ENCODE measurements at places on chromosomes 3 and 15.
A peak's percentile ranks its signal among the peaks of the same experiment; 100 is the strongest.

DNA sequence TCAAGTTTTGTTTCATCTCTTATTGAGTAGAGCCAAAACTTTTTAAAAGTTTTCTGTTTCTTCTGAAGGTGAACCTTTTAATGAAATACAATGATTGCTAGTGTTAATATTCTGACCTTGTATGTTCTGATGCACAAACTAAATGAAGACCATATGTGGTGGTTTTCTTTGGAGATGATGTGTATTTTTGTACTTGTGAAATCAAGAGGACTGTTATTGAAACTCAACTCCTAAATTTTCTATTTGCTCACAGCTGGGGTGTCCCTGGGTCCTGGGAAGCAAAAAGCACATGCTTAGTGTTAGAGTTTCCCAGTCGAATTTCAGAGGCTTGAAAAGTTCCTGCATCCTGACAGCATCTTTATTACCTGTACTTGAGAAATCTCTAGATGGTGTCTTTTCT lies 1185.8 kb upstream of the ALCAM start:
- DNase-seq, result no peak

DNA sequence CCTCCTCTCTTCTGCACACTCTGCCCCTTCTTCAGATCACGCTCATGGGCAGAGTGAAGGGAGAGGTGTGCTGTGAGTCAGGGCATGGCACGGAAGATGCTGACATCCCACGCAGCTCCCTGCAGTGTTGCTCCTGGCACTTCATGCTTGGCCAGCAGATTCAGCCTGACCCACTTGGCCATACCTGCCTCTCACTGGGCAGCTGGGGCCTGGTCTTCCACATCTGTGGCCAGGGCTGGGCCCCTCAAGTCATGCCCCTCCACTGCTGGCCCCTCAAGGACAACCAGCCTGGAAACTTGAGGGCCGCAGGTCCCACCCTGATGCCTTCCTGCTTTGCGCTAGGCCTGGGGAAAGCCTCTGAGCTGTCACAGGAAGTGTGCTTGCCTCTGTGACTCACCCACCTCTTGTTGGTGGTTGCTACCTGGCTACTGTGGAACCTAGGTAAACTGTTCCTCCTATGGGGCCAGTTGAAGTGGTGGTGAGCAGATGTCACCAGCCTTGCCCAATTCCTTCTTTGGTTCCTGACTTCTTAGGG lies 48.7 kb downstream of the BSN start:
- DNase-seq, result peak; percentile 62

DNA sequence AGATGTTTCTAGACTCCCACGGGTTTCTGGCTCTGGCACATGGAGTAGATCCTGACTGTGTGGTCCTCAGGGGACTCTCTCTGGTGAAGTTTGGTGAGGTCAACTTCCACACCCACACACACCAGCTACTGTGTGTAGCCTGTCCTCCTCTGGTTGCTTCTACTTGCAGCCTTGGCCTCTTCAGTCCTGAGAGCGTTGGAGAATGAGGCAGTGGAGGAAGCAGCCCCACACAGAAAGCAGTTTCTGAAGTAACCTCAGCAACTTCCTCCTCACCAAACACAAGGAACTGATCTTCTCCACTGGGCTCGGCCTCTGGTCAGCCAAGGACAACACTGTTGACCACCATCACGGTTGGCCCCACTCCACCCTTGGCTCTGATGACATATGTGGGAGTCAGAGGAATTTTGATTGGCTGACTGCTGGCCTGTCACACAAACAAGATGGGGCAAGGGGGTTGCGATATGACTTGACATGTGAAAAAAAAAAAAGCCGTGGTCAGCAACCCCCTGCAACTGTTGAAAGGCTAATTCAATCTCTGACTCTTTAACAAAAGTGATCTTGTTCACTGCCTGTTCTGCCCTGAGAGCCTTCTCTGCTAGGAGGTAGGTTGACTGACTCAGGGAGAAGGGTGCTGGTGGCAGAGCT lies 19.6 kb downstream of the CD86 start:
- no peak for DNase-seq

GRCh38 chr3:54836871-54837270 lies 91.0 kb downstream of the LRTM1 start:
- DNase-seq, result no peak

DNA sequence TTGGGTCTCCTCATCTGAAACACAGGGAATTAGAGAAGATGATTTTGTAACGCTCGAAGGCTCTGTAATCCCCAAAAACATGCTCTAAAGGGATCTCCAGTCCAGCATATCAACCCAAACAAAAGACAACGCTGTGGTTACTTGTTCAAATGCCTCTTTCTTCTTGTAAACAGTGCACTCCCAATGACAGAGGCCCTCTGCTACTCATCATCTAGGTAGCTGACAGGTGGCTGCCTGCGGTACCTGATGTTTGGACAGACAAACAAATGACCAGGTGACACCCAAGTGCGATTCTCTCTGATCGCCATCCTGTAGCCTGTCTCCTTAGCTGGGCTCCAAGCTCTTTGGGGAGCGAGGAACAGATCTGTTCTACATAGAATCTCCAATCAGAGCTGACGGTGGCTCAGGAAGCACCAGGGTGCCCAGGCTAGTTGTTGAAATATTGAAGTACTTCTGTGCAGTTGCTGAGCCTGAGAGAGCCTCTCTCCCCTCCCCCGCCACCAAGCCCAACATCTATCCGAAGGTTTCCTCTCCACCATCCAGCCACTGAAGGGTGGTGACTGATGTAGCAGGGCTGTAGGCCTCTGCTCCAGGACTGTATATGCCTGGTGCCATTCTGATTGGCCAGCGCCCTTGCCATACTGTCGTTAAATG lies 238.7 kb downstream of the XXYLT1 start:
- no peak for DNase-seq

- no peak for DNase-seq
These were observed 277.3 kb downstream of the GABRG3 start for GRCh38 chr15:27248251-27248650.

GRCh38 chr15:74010929-74011540 lies 16.5 kb downstream of the PML start:
- no peak for DNase-seq

DNA sequence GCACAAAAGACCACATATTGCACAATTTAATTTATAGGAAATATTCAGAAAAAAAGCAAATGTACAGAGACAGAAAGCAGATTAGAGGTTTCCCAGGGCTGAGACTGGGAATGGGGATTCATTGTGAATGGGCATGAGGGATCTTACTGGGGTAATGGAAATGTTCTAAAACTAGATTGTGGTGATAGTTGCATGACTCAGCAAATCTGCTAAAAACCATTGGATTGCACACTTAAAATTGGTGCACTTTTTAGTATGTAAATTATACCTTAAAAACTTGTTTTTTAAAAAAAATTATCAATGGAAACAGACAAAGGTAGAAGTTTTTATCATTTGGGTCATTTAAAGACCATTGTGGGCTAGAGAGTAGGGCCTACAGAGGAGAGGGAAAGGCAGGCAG lies 230.6 kb downstream of the IL5RA start:
- no peak for DNase-seq

- no peak for DNase-seq
These were observed 16.8 kb downstream of the FGF7 start for GRCh38 chr15:49439678-49440395.

DNA sequence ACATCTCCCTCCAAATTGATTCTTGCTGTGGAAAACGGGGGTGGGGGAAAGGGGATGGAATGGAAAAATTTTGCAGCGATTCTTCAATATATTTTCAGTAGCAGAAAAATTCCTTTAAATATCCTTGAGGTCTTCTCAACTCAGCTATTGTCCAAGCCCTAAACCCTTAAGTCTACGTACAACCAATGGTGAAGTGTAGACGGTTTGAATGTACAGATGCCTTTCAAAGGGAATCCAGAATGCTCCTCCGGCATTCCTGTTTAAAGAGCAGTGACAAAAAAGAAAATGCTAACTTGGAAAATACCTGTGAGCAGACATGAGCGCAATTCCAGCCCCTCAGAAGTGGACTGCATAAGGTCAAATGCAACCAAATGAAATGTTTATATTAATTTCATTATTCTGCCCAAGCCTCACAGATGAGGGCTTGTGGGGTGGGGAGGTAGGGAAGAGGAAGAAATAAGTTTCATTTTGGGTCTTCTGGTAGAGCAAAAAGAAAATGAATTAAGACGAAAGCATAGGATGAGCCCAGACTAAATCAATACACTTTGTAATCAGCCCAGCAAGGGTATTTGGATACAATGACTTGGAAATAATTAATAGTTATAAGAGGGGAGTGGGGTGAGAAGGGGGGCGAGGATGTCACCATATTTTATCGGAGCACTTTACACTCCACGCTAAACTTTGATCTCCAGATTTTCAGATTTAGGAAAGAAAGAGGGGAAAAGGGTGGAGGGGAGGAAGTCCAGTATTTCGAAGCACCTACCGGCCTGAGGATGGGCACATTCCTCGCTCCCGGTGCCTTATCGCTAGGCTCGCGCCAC lies 2.7 kb downstream of the FOXP1 start:
- no peak for DNase-seq

- no peak for DNase-seq
These were observed 827.0 kb downstream of the CADM2 start for GRCh38 chr3:85785766-85786165.

DNA sequence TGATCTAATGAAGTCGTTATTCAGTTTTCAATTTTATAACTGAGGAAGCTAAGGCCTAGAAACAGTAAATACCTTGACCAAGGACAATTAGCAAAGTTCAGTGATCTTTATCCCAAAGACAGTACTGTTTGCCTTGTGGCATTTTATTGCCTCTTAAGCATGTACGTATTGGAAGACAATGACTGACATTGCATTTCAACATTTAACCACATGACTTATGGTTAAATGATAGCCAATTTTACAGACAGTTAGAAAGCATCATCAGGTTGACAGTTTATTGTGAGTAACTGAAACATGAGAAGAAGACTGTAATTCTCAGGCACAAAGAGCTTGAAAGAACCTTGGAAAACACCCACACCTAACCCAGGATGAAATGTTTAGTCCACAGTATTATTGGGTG lies 390.8 kb upstream of the ZNF385D start:
- DNase-seq, result no peak

DNA sequence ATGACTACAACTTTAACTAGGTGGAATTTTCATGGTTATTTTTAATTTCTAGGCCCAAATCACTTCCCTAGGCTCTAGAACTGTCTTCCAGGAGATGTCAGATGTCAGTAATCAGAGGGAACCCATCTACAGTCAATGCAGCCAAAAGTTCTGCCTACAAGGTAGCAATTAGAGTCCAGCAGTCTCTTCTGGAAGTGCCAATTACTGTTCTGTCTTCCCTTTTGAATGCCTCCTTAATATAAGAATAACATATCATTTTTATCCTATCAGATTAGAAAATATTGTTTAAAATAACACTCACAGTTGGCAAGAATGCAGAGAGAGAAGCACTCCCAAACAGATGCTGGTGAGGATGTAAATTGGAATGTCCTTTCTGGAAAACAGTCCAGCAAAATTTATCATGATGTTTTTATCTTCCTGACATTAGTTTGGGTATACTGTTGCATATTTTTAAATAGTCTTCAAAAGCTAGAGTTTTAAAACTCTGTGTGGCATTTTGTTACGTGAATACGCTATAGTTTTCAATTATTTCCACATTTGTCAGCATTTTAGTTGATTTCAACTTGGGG lies 543.7 kb downstream of the FHIT start:
- no peak for DNase-seq

DNA sequence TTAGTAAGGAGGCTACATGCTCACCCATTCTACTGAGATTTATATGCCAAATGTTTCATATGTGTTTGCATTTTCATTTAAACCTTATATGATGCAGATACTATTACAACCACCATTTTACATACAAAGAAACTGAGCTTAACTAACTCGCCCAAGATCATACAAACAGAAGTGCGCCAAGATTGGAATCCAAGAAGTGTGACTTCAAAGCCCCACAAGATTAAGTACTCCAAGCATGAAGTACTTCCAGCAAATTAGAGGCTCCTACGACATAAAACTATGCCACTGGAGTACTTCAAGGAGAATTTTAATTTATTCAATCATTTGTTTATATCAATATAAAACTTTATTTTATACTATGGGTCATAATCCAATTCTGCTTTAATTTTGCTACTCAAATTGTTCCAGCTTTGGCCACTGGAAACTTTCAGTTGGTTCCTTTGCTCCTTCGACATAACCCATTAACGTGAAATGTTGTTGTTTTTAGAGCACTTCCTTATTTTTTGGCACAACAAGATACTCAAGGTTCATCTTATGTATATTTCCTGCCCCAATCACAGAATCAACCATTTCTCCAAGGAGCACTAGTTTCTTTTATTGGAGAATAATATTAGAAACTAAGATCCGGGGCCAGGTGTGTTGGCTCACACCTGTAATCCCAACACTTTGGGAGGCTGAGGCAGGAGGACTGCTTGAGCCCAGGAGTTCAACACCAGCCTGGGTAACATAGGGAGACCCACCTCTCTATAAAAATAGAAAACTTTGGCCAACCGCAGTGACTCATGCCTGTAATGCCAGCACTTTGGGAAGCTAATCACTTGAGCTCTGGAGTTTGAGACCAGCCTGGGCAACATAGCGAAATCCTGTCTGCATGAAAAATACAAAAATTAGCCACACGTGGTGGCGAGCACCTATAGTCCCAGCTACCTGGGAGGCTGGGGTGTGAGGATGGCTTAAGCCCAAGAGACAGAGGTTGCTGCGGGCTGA lies 10.4 kb downstream of the INO80 start:
- DNase-seq, result no peak

GRCh38 chr3:101217472-101218245 lies 102.7 kb downstream of the IMPG2 start:
- DNase-seq, result no peak

DNA sequence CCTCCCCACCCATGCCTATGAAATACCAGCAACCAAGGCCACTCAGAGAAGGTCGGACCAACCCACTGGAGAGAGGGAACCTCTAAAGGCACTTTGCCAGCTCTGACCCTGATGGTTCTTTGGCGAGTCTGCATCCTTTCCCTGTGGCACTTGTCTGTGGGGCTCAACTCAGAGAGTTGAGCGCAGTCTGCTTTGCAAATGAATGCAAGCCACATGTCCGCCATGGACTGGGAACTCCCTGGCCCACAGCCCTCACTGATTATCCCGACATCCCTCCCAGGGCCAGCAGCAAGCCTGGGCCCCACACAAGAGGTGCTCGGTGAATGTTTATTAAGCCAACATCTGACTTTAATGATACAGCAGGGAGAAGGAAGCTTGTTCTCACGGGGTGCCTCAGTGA lies 55.5 kb upstream of the HES1 start:
- DNase-seq, result no peak

GRCh38 chr3:66039590-66039887 lies 821 bp upstream of the MAGI1 start:
- DNase-seq, result peak; percentile 53

DNA sequence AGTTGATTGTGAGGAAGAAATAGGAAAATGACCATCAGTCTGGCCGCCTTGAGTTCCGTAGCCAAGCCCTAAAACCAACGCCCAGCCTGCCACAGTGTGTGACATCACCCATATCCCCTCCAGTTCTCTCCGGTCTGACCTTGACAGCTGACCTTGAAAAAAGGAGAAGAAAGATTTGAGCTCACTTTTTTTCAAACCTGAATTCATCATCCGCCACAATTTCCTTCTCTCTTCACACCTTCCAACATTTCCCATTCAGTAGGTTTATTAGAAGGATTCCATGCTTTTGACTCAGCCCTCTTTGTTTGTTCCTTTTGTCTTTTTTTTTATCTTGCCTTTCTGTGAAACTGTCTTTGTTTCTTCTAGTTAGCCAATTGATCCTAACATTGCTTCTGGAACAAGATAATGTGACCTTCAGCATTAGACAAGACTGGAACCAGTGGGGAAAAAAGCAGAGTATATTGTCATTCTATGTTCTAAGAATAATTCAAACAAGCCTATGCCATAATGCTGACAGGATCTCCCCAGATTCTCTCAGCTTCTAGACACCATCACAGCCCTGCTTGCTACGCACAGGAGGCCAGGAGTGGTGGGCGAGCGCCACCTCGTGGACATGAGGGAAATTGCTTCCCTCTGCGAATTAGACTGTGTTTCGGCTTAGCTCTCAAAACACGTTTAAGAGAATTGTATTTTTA lies 283.1 kb downstream of the FGF12 start:
- peak; percentile 73 for DNase-seq

All from SW480 (cell line).